Activated CD8-positive, alpha-beta memory T cell treated with anti-CD3 and anti-CD28 coated beads for 24 hours (primary cell): ENCODE measurements at places on chromosomes 2 and 18.

- no peak for DNase-seq
Measured at GRCh38 chr2:165827016-165827920, 33.2 kb upstream of the GALNT3 start.

DNA sequence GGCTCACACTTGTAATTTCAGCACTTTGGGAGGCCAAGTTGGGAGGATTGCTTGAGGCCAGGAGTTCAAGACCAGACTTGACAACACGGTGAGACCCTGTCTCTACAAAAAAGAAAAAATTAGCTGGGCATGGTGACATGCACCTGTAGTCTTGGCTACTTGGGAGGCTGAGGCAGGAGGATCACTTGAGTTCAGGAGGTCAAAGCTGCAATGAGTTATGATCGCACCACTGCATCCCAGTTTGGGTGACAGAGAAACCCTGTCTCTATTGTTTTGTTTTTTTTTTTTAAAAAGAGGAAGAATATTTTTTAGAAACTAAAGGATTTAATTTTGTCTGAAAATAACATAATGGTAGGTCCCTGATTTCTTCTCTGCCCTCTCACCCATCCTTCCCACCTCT, 79.4 kb upstream of the TMEM200C start:
- no peak for DNase-seq

DNA sequence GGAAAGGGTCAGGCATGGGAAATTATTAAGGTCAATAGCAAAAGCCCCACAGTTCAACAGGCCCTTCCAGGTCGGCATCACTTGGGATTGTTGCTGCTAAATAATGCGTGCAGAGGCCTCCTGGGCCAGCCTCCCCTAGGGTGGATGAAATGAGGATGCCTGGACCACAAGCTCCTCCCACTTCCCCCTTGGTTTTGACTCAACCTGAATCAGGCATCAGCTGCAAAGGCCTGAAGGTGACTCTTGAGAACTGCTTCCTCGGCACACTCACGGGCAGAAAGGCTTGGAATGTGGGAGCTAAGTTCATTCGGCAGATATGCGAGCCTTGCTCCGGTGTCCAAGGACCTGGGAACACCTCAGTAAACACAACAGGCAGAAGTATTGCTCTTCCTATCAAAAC, 69.3 kb downstream of the MBP start:
- DNase-seq = peak; percentile 84

DNA sequence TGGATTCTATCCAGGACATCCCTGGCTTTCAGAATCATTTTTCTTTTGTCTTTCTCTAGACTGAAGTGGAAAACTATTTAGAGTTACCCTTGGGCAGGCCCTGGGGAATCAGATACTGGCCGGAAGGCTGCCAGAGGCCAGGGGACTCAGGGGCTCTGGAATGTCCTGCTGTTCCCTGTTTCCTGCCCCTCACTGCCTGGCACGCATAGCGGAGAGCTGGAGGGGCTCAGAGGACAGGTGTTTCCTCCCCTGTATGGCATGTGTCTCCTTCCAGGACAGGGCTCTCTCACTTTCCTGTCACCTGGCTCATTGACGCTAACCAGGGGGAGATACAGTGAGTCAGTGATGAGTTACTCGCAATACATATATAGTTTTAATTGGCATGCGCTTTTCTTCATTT, 38.8 kb downstream of the DYSF start:
- no peak for DNase-seq

DNA sequence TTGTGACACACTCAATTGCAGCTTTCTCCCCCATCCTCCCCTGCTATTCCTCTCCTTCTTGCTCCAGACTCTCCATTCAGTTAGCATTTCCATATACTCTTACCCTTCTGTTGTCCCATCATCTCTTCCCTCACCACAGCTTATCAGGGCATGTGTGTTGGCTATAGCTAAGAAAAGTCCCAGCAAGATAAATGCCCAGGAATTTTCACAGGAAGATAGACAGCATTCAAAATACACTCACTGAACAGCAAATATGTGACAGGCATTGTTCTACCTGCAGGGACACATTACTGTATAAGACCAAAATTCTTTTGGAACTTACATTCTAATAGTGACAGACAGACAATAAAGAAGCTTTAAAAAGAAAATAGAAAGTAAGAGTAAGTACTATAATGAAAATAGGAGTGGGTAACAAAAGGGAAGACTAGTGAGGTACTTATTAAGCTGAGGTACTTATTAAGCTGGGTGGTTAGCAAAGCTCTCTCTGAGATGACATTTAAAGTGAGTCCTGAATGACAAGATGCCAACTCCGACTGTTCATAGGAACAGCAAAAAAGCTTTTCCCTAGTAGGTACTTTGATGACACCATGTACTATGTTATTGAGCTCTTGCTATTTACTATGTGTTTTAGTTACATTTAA, 86.2 kb downstream of the CHN1 start:
- no peak for DNase-seq

GRCh38 chr2:148948868-148949267, 73.8 kb downstream of the KIF5C start:
- no peak for DNase-seq

- no peak for DNase-seq
Measured at GRCh38 chr2:157929871-157930667, 53.9 kb upstream of the ACVR1 start.

- DNase-seq = no peak
Measured at GRCh38 chr18:73715210-73715670, 432.4 kb downstream of the FBXO15 start.

GRCh38 chr2:4908461-4908860, 783.7 kb upstream of the SOX11 start:
- DNase-seq = no peak

DNA sequence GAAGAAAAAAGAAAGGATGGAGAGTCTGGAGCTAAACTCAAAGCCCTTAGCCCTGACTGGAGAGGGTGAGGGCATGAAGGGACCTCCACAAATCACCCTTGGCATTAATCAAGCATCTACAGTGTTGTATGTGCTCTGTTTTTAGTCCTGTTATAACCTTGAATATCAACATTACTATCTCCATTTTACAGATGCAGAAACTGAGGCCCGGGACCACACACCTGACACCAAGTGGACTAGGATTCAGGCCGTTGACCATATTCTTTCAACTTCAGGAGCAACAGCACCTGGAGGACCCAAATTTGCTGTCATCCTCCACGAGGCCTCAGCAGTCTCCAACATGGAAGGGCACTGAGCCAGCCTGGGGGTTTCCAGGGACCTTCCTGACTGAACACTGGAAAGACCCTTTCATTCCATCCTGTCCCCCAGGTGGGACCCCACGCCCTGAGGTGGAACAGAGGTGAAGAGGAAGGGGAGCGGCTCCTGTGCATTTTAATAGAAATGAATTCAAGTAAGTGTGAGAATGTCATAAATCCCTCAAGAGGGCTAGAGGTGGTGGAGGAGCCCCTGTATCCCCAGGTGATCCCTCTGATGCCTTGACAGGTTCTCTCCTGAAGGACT, 41.0 kb downstream of the SERTAD2 start:
- DNase-seq = no peak

- no peak for DNase-seq
Measured at GRCh38 chr18:50401888-50402287, 27.0 kb downstream of the SKA1 start.
